ENCODE measurements at places on chromosomes 6 and 20.

DNA sequence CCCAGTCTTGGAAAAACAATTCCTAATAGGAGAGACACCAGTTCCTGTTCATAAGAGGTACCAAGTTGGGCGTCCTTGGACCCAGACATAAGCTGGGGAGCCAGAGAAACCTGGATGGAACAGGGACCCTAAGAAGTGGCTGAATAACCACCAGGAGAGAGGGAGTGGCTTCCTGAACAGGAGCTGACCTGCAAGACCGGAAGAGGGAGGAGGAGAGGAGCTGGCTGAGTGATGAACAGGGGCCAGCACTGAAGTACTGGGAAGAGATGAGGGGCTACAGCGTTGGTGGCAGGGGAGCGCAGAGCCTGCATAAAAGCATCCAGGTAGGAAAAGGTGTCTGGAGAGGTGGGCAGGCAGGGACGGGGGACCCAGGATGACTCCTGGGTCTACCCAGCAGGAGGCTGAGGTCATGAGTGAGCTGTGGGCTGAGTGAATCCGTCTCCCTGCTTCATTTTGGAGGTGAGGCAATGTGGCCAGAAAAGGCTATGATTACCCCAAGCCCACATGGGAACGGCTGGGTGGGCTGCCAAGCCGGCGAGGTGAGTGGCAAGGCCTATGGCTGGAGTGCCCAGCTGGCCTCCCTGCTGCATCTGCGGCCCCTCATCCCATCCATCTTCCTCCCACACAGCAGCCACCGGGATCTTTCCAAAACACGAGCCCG is 34.4 kb upstream of the ZFAND3 start:
- DNase-seq: no peak

DNA sequence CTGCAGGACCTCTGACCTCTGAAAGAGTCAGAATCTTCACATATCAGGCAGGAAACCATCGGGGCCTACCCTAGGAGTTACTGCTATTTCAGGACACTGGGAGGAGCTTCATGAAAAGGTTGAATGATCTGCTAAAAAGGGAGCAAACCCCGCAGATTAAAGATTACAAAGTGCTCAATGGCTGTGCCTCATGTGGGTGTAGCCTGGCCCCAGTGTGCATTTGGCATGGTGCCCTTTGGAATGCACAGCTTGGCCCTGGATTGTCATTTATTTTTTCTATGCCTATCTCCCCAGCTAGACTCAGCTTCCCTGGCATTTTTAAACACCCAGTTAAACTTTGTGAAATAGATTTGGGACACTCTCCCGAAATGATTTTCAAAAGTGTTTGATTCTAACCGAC is 368.5 kb upstream of the SPTLC3 start:
- DNase-seq: no peak

DNA sequence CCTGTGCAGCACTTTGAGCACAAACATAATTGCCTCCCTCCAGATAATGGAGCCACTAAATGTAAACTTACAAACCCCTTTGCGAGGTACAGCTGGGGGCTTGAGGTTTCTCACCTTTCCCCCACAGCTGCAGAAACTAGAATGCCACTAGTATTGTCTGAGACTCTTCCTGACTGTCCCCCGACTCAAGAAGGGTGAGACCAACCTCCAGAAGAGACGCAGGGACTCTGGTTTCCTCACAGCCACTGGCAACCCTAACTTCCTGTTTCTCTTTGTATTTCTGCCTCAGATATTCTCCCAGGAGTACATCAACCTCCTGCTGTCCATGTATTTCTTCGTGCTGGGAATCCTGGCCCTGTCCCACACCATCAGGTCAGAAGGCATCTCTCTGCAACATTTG is 23.6 kb downstream of the HM13 start:
- no peak for DNase-seq

GRCh38 chr6:56798163-56798562 is 155.5 kb upstream of the DST start:
- no peak for DNase-seq

GRCh38 chr6:84779380-84779779 is 15.0 kb upstream of the TBX18 start:
- DNase-seq: no peak

DNA sequence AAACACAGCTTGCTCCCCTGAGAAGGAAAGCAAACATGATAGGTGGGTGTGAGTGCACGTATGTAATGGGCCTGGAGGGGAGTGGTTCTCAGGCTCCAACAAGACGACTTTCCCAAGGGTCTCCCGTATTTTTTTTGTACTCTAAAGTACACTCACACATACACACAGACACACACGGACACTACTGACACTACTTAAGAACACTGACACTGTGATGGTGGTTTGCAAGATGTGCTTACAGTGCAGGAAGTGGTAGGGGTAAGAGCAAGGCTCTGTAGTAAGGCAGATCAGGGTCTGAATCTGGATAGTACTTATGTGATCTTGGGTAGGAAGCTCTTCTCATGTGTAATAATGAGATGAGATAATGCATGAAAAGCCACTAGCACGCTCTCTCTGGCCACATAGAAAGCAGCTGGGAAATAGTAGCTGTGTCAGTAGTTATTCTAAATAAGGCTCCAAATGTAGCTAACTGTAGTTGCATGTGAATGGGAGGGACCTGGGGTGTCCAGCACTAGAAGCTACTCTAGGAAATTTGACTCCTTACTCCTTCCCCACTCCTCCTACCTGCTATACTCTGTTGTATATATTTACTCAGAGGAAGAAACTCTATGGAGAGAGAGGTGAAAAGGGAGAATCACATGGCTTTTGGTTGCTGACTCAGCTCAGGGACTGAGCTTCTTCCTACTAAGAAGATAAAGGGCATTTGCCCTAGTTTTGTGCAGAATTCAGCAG is 8.4 kb upstream of the ZBTB24 start:
- DNase-seq: no peak

DNA sequence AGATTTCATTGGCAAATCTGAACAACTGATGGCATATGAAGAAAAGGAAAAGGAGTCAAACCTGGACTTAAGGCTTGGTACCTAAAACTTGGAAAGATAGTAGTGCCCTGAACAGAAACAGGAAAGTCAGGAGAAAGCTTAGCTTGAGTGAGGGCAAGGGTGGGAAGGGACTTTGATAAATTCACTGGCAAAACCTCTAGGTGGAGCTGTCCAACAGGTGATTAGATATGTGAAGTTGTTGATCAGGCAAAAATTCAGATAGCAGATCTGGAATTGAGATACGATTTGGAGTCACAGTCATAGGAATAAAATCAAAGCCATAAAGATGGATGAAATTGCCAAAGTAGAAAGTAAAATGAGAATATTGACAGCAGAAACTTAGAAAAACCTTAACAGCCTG is 16.1 kb upstream of the ZNF292 start:
- no peak for DNase-seq

DNA sequence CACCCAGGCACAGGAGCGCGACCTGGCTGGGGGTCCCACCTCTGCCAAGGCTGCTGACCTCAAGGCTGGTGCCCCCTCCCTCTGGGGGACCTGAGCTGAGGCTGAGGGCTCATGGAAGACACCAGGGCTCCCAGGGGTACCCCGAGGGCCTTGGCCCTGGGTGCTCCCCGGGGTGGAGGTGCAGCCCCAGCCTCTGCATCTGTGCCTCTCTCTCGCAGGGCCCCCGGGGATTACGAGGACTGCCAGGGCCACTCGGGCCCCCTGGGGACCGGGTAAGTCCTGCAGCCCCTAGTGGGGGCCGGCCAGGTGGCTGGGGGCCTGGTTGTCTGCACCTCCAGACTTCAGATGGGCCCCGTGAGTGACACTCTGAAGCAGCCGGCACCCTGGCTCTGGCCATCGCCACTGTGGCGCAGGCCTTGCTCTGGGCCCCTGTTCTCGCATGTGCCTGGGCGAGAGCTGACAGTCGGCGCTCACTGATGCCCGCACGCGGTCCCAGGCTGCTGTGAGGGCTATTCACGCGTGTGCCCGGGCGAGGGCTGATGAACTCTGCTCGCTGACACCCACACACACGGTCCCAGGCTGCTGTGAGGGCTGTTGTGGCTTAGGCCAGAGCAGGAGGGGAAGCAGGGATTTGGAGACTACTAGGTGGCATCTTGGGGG is 9.3 kb downstream of the COL9A3 start:
- DNase-seq: no peak

DNA sequence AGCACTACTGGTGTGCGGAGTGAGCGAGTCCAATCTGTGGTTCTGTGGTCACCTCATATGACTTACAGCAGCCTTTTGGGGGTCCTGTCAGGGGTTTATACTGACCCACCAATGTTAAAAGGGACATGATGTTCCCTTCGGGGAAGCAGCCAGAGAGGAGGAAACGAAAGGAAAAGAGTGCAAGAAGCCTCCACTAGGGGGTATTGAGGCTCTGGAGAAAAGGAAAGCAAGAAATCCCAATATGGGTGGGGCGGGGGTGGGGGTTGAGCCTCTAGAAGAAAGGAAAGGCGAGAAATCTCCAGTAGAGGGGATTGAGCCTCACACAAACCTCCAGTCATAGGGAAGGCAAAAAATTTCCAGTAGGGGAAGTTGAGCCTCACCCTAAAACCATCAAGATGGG is 249.3 kb upstream of the ECI2 start:
- DNase-seq: no peak

- peak; percentile 32 for DNase-seq
Measured at GRCh38 chr6:20402342-20403069, 827 bp downstream of the E2F3 start.

- no peak for DNase-seq
Measured at GRCh38 chr6:150730801-150731457, 131.2 kb downstream of the PLEKHG1 start.

- DNase-seq: no peak
Measured at GRCh38 chr6:142808405-142809061, 136.4 kb downstream of the HIVEP2 start.

DNA sequence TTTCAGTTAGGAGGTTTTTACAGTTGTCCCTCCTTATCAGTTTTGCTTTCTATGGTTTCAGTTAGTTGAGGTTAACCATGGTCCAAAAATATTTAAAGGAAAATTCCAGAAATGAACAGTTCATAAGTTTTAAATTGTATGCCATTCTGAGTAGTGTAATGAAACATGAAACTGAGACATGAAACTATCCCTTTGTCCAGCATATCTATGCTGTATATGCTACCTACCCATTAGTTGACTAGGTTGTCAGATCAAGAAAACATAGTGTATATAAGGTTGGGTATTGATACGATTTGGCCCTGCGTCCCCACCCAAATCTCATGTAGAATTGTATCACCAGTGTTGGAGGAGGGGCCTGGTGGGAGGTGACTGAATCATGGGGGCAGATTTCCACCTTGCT is 39.1 kb downstream of the VGLL2 start:
- no peak for DNase-seq

DNA sequence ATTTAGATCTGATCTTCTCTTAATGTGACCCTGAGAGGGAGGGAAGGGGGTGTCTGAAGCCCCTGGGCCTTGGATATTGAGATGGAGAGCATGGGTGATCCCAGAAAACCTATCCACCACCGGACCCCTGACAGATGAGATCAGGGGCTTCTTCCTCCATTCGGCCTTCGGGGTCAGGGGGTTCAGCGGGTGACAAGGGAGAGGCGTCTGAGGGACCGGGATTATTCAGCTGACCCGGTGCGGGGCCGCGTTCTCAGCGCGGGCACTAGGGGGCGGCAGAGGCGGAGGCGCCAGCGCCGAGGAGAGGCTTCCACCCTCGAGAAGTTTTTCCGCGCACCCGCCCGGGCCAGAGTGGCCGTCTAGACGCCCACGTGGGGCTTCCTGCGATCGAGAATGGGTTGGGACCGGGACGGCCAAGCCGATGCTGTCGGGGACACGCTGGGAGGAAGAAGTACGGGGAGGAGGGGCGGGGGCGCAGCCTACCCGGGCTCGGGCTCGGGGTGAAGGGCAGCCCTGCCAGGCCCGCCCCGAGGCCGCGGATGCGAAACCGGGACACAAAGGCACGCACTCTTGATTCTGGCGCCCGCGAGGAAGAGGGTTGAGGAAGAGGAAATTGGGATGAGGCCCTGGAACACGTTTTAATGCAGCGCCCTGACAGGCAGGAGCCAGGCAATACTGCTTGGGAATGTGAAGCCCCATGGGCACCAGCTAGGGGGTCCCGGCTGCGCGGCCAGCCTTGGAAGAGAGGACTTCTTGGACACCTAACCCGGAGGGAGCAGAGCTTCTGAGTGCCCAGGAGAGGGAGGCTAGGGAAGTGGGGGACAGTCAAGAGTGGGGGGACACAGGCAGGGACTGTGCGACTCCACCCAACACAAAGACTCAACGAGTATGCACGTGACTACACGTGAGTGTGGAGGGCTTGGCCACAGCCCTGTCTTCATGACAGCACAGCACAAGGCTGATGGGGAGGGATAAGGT is 30.6 kb downstream of the COL11A2 start:
- no peak for DNase-seq

DNA sequence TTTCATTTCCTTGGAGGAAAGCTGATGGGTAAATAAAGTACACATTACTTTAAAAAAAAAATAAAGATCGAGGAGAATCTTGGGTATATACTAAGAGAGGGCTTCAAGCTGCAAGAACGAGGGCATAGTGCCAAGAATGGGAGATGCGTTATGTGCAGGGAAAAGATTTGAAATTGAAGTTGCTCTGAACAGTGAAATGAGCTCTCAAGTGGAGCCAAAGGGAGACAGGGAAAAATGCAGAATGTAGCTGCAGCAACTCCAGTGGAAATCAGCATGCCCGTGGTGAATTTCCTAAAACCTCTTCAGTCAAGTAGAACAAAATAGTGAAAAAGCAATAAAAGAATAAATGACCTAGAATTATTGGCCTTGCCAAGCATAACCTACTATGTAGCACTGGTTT is 11.4 kb upstream of the COL9A1 start:
- DNase-seq: no peak

DNA sequence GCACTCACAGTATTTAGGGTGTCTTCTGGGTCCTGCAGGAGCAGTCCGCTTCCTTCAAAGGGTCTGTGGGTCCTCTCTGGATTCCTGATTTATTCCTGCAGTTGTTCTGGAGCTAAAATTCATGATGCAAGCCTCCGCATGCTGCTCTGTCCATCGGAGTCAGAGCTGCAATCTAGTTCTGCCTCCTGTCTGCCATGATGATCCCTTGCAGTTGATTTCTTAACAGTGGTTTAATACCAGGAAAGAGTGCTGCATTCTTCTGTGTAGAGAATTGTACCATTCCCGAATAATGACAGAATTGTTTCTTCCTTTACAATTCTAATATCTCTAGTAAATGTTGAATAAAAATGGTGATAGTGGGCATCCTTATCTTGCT is 72.0 kb upstream of the B3GAT2 start:
- no peak for DNase-seq

DNA sequence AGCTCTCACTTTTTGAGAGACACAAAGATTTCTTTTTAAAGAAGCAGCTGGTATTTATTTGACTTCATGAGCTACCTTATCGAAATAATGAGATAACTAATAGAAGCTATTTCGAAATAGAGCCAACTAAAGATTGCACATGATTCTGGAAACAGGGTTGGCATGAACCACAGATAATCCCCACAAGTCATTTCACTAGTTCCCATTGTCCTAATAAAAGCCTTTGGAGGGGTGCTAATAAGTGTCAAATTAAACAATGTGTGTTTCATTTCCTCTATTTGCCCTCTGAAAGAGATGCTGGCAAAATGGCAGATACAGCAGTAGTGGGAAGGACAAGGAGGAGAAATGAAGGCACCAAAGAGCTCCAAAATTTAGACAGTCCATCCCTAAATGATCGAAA is 78.6 kb upstream of the RIPOR2 start:
- no peak for DNase-seq

DNA sequence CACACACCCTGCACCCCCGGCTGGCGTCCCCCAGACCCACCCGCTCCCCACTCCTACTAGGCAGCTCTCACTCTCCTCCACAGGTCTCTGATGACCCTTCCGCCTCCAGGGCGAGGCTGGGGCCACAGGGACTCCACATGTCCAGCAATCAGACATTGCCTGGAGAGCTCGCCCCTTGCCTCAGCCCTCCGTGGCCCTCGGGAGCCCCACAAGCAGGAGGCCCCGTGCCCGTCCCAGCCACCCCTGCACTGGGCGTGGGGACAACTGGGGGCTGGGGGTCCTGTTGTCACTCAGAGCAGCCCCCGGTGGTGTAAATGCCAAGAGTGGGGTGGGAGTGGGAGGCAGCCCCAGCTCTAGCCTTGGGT is 1.5 kb downstream of the COL20A1 start:
- DNase-seq: no peak
